ENCODE measurements at places on chromosomes 6 and 20.

- no peak for DNase-seq
These were observed 57.7 kb upstream of the CD83 start for GRCh38 chr6:14059791-14060436.

- DNase-seq, result peak; percentile 32
These were observed 16.0 kb upstream of the TAAR1 start for GRCh38 chr6:132675002-132675401.

DNA sequence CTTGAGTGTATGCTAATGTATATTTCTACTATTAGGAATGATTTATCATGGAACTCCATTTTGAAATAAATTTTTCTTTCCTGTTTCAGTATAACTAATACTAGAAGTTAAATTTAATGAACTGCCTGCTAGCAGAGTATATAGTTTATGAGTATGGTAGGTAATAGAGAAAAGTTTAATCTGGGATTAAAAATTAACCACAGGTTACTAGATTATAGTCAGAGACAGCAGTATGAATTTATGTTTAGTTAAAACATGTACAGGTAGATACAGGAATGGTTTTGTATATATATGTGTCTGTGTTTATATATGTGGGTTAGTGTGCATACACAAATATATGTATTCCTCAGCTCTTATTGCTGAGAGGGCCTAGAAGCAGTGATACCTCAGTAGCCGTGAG is 32.3 kb downstream of the CD2AP start:
- DNase-seq, result no peak

GRCh38 chr6:18495236-18495635 is 108.1 kb downstream of the RNF144B start:
- no peak for DNase-seq

GRCh38 chr6:112343977-112344376 is 3.2 kb upstream of the RFPL4B start:
- DNase-seq, result no peak

- DNase-seq, result no peak
These were observed 13.3 kb upstream of the KCNK15 start for GRCh38 chr20:44732327-44732726.

- no peak for DNase-seq
These were observed 42.7 kb downstream of the FILIP1 start for GRCh38 chr6:75450903-75451302.

DNA sequence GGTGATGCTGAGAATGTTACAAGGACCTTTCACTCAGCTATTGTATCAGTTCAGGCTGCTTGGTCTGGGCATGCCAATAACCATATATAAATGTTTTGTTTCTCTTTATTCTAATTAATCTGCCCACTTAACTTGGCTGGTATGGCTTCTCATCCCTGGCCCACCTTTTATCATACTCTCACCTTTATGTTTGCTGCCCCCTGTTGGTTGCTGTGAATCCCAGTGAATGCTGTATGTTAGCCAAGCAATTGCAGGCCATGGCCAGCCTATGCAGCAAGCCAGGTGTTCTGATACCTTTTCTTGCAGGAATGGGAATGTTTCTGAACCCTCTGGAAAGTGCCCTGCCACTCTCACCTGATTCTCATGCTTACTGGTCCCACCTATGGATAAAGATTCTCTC is 54.6 kb downstream of the PCSK2 start:
- peak; percentile 38 for DNase-seq

DNA sequence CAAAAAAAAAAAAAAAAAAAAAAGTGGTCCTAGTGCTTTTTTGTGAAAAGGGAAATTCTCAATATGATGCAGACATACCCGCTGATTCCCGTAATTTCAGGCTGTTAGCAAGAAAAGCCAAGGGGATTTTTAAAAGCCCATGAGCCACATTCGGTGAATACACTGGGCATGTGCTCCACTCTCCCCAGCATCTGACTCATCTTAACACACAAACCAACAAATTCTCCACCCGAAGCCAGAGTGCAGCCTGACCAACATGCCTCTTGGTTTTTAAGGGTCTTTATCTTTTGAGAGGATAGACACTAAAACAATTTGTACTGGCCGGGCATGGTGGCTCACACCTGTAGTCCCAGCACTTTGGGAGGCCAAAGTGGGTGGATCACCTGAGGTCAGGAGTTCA is 45.5 kb upstream of the CD83 start:
- no peak for DNase-seq

DNA sequence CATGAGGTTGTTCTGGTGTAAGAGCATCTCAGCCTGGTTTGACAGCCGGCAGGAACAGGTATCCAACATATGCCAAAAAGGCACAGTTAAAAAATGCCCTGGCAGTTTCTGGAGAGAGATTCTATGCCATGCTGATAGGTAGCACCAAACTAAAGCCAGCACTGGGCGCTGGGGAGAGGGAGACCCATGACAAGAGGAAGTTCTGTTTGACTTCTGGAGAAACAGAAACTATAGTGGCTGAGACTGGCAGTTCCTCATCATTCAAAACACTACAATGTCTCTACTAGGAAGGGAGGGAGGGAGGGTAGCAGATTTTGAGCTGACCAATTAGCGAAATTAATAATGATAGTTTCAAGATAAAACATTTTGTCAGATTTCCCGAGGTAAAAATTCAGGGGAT is 174.1 kb downstream of the ADAT2 start:
- no peak for DNase-seq

DNA sequence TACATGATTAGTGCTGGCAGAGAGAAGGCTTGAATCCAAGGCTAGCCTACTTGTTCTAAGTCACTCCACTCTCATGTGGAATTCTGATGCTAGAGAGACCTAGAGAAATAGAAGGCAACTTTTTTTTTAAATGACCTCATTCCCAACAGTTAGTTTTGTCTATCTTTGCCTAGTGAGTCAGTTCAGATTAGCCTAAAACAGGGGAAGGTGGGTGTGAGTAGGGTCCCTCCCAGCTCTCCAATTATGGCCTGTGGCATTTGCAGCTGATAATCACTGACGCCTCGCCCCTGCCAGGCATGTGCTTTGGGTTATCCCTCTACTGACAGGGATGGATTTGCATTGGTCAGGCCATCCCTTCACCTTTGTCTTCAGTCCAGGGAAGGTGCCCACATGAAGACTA is 13.6 kb downstream of the TXLNB start:
- no peak for DNase-seq

GRCh38 chr20:764255-764654 is 4.0 kb downstream of the SLC52A3 start:
- no peak for DNase-seq

- DNase-seq, result peak; percentile 64
These were observed 797 bp downstream of the PBX2 start for GRCh38 chr6:32189069-32189741.

GRCh38 chr20:25191689-25192088 is 3.8 kb upstream of the ENTPD6 start:
- no peak for DNase-seq

DNA sequence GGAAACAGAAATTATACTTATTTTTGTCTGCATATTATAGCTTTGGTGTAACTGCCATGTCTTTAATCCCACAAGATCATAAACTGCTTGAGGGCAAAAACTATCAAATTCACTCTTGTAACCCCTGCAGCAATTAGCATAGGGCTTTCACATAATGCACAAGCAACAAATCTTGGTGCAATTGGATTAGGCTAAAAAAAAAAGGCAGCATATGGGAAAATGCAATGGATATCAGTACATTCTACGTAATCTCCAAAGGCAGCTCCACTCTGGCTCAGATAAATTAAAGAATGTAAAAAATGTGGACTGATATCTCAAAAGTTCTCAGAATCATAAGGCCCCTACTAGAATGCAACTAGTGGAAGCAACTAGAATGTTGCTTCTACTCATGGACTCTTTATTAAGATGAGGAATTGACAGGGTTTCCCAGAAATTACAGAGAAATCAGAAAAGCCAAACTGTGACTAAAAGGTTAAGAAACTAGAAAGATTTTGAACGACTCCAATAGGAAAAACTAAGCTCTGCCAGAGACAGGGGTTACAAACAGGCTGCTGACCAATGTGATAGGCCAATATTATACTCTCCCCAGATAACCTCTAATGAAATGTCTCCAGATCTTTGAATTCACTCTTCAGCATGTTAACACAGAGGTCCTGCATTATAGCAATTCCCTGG is 55.0 kb downstream of the FILIP1 start:
- DNase-seq, result no peak

- DNase-seq, result peak; percentile 88
These were observed at the start of gene HMGCLL1 for GRCh38 chr6:55578537-55579363. HMGCLL1 (minus strand) TSS chr6:55579192; CDS start chr6:55579055, 137 bp downstream.

DNA sequence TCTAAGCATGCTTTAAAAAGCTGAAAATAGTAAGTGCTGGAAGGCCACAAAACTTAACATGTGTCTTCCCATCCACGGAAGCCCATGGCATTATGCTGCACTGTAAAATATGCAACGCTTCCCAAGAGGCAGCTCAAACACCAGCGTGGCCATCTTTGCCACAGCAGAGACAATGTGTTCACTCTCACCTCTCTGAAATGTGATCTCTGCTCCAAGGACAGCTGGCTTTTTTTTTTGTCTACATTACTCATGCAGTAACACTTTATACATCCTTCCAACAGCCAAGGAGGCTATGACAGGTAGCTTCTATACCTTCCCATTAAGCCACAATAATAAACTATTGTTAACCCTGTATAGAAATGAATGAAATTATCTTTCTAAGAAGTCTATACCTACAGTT is 49.2 kb downstream of the BLOC1S5 start:
- no peak for DNase-seq

GRCh38 chr20:49812507-49813304 is at the start of gene SLC9A8:
SLC9A8 (plus strand) TSS chr20:49812828; CDS start chr20:49812923, 95 bp downstream.
- peak; percentile 92 for DNase-seq

Data from H7 (cell line).